Substantia nigra (tissue), 51 donors: ENCODE measurements at places on chromosomes 13 and 19.

DNA sequence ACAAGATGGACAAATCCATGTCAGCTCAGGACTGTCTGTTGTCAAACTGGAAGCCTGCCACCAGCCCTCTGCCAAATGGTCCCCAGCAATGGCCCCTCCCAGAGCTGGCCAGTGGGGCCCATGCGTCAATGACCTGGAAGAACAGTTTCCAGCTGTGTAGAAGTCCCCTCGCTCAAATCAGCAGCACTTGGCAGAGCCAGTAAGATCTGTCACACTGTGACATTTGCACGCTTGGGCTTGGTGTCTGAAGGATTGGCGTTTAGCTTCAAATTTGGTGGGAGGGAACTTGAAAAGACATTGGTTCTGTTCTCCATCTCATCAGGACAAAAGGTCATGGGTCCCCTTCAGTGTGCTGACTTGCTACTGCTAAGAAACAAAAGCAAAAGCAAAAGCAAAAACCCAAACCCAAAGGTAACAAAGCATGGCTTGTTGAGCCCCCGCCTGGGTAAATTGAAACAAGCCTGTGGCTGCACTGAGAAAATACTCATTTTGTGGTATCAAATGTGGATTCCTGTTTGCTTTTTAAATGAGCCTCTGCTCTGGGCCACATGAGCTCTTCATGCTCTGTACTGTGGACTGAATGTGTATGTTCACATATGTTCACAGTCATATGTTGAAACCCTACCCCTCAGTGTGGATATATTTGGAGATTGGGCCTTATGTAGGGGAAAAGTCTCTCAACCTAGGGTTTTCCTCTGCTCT lies 253.6 kb upstream of the MAB21L1 start:
- DNase-seq = no peak

DNA sequence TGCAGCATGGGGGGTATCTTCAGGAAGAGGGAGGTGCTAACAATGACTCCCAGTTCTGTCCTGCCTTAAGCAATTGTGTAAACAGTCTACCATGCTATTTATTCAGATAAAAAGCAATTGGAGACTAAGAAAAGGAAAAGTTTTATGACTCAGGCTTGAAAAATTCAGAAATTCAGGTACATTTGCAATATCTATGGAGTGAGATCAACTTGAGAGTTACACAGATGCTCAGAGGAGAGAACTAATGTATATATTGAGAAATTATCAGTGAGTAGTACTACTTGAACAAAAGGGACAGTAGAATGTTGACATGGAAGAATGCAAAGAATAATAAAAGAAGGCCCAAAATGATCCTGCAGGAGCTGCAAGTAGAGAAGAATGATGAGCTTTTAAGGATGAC lies 277.6 kb upstream of the DACH1 start:
- DNase-seq = no peak

- DNase-seq = no peak
Measured at GRCh38 chr13:41418731-41419130, 38.6 kb upstream of the RGCC start.

GRCh38 chr13:98451676-98452470 lies 125.0 kb downstream of the STK24 start:
- peak; percentile 27 for DNase-seq

DNA sequence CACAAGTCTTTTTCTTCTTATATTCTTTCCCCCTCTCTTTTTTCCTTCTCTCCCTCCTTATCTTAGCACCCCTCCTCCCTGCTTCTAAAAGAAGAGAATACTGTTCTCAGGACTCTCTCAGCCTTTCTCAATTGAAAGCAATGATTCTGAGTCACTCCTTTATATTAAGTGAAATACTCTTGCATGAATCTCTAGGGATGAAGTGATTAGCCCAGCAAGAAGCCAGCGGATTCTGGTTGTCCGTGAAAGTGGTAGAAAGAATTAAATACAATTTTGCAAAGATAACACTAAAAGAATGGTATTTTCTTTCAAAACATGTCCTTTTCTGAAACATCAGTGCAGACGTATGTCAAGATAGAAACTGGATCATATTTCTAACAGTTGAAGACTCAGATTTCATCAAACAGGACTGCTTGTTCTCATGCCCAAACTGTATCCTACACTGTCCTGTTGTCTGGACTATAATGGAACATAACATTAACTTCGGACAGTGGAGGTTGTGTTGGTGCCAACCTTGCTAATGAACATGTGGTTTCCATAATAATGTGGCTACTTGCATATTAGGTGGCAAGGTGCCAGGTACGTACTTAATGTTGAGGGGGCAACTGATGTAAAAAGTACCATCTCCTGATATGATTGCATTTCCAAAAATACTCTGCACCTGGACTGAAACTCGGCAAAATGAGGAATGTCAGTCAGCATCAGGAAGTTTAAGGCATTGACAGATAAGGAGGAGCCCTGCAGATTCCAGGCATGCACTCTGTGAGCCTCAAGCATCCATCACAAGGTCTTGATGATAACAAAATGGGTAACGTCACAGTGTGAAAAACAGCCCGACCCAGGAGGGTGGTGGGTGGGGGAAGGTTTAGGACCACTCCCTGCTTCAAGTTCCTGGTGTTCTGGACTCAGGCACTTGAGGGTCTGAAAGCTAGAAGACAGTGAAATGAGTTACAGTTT lies 357.2 kb downstream of the DLEU7 start:
- DNase-seq = no peak

GRCh38 chr19:58555920-58556621 lies 1.2 kb upstream of the CHMP2A start:
- DNase-seq = no peak

DNA sequence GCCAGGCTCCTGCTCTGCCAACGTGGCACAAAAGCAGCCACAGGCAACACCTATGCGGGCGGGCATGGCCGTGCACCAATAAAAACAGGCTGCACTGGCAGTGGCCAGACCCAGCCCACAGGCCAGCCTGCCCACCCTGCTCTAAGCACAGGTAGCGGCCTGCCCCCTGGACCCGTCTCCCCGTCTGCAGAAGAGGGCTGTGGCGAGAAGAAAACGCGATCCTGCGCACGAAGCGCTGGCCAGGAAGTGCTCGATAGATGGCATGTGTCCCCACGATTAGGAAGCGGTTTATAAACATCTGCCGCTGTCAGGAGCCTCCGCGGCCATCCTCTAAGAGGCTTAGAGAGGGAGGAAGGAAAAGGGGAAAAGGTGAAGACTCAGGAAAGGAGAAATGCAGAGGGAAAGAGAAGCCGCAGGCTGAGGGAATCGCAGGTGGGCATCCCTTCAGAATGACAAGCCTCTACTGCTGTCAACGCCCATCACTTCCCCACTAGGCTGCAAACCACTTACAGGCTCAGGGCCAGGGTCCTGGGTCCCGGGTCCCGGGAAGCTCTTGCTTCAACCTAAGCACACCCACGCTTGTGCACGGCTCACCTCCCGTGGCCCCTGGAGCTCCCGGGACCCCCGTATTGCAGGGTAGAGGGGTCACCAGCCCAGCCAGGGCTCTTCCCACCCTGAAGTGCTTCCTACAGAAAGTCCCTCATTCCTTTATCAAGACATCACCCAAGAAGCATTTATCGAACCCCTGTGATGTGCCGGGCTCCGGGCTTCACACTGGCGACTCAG lies 10.5 kb downstream of the MLLT1 start:
- no peak for DNase-seq

DNA sequence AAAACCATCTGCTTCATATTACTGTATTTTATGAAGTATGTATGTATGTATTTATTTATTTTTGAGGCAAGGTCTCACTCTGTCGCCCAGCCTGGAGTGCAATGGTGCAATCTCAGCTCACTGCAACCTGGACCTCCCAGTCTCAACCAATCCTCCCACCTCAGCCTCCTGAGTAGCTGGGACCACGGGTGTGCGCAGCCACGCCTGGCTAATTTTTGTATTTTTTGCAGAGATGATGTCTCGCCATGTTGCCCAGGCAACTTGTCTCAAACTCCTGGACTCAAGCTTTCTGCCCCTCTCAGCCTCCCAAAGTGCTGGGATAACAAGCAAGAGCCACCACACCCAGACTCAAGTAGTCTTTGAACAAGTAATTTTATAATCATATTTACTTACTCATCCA lies 5.5 kb downstream of the KATNAL1 start:
- DNase-seq = no peak

DNA sequence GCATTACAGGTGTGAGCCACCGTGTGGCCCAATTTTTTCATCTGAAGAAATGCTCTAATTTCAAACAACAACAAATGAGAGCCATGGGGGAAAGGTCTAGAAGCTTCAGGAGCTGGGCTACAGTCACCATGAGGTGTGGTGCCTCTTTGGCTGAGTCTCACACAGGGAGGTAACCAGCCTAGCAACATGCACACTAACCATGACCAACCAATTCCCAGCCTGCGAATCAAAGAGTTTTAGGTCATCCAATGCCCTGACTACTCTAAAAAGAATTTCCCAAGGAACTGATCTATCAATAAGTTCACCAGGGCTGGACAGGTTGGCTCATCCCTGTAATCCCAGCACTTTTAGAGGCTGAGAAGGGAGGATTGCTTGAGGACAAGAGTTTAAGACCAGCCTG lies 29.9 kb downstream of the PBX4 start:
- DNase-seq = no peak

- no peak for DNase-seq
Measured at GRCh38 chr19:46591870-46592269, 9.3 kb upstream of the CALM3 start.

GRCh38 chr13:106520251-106521054 lies 15.0 kb downstream of the EFNB2 start:
- DNase-seq = no peak

GRCh38 chr13:94269557-94269956 lies 209.9 kb downstream of the DCT start:
- no peak for DNase-seq

- no peak for DNase-seq
Measured at GRCh38 chr19:30340771-30341561, 31.2 kb upstream of the ZNF536 start.

DNA sequence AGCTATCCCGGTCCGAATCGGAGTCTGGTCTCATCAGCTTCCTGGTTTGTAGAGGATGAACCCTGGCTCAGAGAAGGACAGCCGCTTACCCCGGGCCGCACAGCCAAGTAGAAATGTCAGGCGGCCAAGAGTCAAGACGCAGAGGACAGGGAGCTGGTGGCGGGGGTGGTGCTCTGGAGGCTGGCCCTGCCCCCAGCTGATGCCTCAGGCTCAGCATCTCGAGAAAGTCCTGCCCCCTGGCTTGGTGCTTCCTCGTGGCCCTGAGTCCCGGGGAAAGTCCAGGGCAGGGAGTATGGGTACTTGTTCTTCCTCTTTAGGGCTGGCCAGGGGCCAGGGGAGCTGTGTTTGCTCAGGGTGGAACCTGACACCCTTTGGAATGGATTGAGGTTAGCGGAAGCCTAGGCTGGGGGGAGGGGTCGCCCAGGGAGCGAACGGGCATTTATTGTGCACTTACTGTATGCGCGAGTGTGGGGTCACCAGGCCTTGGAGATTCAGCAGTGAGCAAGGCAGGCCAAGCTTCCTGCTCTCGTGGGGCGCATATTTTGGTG lies 2.2 kb downstream of the TJP3 start:
- DNase-seq = peak; percentile 54

DNA sequence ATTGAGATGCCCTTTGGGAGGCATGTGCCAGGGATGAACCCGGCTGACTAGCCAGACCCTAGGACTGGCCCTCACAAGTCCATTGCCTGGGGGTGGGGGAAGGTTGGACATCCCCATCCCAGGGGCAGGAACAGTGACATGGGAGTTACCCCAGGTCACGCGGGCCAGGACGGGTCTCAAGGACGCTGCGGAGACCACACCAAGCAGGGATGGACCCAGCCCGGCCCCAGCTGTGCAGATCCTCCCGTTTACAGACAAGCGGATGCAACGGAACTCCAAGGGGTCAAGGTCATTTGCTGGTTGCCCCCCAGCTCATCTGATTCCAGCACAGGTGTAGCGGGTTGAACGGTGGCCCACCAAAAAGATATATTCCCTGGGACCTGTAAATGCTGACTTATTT lies 20.0 kb downstream of the F2RL3 start:
- DNase-seq = no peak

GRCh38 chr13:99813336-99814095 lies 158.1 kb downstream of the ZIC5 start:
- no peak for DNase-seq

DNA sequence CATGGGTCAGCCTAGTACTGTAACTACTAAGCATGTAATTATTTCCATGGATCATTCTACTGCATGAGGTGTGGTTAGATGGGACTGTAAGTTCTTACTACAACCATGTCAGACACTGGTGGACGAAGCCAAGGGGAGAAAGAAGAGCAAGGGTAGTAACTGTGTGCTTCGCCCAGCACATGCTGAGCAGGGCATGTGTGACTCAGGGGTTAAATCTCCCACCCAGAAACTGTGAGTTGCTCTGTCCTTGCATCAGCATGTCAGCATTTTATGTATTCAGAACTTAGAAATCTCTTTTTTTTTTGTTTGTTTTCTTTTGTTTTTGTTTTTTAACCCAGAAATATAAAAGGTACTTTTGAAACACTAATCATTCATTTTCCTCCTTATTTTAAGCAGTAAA lies 436.6 kb upstream of the KLF12 start:
- DNase-seq = no peak

DNA sequence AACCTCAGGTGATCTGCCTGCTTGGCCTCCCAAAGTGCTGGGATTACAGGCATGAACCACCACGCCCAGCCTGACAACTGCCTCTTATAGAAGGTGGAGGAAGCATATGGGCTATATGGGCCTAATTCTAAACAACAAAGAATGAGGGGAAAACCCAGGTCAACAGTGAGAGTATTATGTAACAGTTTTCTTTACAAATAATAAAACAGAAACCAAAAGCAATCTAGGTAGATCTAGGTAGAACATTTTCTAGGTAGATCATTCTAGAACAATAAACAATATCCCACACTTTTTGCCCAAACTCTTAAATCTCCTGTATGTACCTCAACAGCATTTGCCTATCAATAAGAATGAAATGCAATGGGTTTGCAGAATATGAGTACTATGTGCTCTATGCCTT lies 267.4 kb downstream of the ABCC4 start:
- no peak for DNase-seq

DNA sequence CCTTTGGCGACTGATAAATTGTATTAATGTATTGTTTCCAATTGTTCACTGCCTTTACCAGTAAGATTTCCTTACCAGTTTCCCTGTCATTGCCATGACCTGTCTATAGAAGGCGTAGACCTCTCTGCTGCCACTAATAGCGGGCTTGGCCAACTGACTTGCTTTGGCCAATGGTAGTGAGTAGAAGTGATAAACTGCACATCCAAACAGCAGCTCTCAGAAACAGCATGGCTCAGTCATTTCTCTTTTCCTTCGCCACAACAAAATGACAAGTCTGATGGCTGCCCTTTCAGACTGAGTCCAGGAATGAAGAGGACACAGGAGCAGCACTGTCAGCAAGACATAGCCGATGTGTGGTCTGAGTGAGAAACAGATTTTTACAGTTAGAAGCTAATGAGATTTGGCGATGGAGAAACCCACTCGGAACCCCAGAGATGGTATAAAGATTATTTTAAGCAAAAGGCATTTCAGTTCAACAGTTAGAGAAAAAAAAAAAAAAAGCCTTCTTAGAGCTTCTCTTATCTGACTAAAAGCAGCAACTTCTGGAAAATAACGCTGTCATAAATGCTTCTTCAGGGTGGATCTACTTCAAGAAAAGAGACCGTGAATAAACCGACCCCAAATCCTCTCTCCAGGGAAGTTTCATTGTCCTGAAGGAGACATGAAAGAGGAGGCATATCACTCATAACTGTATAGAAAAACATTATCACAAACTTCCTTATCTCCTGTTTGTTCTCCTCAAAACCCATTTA lies 42.0 kb upstream of the TM9SF2 start:
- no peak for DNase-seq

GRCh38 chr13:75402787-75403186 lies 79.2 kb downstream of the TBC1D4 start:
- DNase-seq = no peak
